HFFc6 (cell line): ENCODE measurements at places on chromosomes 13 and 19. TPM values are rescaled to one million over a fixed set of nuclear protein-coding genes. Genes with fewer than 3 reads are reported as not detected.

- DNase-seq = no peak
- H3K36me3 ChIP-seq = no peaks in the 10 kb centered on the region; the same call in 1 of the 2 replicates
- H3K27ac ChIP-seq = no peak overlapping the region
- H3K4me1 ChIP-seq = no peaks in the 10 kb centered on the region
- H3K4me3 ChIP-seq = no peak overlapping the region
Measured at GRCh38 chr13:90926459-90926858, 421.0 kb upstream of the MIR17HG start.

GRCh38 chr13:98782654-98783053 lies 30.2 kb upstream of the SLC15A1 start:
- H3K4me1 ChIP-seq = no peaks in the 10 kb centered on the region
- no peak overlapping the region for H3K4me3 ChIP-seq

DNA sequence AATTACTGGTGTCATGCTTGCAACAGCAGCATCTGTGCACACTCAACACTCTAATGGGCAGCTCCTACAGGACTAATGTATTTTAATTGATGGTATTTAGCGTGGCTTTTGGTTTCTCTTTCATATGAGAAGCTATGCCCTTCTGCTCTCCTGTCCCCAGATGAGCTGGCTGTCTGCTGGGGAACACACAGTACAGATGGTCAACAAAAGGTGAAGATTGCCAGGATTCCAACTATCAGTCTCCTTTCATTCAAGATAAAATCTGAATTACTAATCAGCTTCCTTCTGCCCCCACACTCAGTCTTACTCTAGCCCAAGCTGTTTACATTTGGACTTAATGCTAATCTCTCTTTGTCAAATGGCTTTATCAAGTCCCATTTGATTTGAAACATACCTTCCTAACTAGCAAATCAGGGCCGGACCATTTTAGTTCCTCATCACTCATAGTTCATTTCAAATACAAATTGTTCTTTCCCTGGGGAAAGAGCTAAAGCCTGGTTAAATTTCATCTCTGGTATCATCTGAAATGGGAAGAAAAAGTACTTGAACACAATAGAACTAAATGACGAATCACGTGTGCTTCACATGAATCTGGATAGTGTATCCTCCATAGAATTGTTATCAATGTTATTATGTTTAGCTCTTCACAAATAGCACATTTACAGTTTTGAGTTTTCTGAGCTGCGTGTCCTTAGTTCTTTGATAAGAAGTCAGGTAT lies 988.0 kb downstream of the PCDH17 start:
- no peaks in the 10 kb centered on the region for H3K27me3 ChIP-seq
- H3K27ac ChIP-seq = no peak overlapping the region
- H3K4me3 ChIP-seq = no peak overlapping the region
- no peaks in the 10 kb centered on the region for H3K4me1 ChIP-seq
- DNase-seq = no peak

DNA sequence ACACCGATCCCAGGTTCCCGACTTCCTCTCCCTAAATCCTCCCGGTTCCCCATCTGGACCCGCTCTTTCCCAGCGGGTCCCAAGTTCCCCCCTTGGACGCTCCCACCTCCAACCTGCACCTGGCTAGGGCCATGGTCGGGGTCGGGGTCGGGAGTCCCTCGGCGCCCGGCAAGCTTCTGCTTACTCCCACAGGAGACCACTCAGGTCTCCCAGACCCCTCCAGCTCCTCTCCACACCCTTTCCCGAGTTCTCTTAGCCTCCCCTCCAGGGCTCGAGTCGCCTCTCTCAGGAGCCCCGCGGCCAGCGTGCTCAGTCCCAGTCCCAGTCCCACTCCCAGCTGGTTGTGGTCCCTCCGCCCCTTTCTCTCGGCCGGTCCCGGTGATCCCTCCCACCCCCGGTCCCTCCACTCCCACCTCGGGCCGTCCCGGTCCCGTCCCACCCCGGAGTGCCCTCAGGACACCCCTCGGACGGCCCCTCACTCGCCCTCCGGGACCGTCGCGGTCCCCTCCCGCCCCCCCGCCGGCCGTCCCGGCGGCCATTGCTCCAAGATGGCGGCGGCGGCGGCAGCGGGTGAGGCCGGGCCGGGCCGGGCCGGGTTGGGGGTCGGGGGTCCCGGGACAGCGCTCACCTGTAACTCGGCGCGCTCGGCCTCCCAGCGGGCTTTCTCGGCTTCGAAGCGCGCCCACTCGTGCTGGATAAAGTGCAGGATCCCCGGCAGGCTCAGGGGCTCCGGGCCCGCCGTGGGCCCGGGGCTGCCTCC lies at the start of gene FKRP:
Gene FKRP (plus strand): TSS at position 537 of the 760 bp plus-strand sequence. CDS start 9,394 bp downstream, outside the sequence.
- H3K4me1 ChIP-seq = peaks cover 41% of the 10 kb centered on the region
- peaks cover 4% of the 10 kb centered on the region; the same call in 1 of the 2 replicates for H3K36me3 ChIP-seq
- H3K4me3 ChIP-seq = peak within 1 kb of the TSS; percentile 96

GRCh38 chr19:14023404-14024235 lies 4.3 kb upstream of the RLN3 start:
- DNase-seq = no peak
- no peak overlapping the region for H3K4me3 ChIP-seq
- peaks cover 11% of the 10 kb centered on the region for H3K4me1 ChIP-seq
- H3K36me3 ChIP-seq = no peaks in the 10 kb centered on the region
- H3K27ac ChIP-seq = peak overlapping the region; percentile 61; the same call in 1 of the 2 replicates

The SPACA4 gene
- not detected in 3 replicates for total RNA-seq

The FCER2 gene
- total RNA-seq = not detected in 3 replicates

The DOCK6 gene
- total RNA-seq = 20.7 and 29.3 TPM in 2 replicates

The TCF3 gene
- total RNA-seq = 74.9 to 87.9 TPM (median 86.3 TPM) in 3 replicates

DNA sequence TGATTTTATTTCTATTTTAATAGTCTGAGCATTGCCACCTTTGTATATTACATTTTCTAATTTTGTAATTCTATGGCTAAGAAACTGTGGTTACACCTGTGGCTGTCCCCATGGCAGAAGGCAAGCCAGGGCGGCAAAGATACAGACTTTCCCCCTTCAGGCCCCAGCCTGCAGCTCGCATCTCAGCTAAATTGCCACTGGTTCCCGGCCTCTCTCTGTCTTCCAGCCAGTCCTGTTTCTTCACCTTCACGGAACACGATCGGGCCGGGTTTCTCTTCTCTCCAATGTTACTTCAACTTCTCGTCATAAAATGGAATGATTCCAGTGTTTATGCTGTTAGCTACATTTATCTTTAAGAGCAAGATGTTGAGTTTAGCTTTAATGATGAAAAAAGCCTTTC lies 124.5 kb upstream of the ZNF507 start:
- H3K36me3 ChIP-seq = no peaks in the 10 kb centered on the region
- no peak for DNase-seq
- H3K4me1 ChIP-seq = peaks cover 6% of the 10 kb centered on the region
- no peak overlapping the region for H3K27ac ChIP-seq
- no peak overlapping the region for H3K4me3 ChIP-seq

The CCDC122 gene
- total RNA-seq = 3.8 to 5.0 TPM (median 3.9 TPM) in 3 replicates

GRCh38 chr13:58999851-59000250 lies 1163.9 kb downstream of the DIAPH3 start:
- H3K36me3 ChIP-seq = no peaks in the 10 kb centered on the region
- H3K27ac ChIP-seq = no peak overlapping the region
- H3K4me3 ChIP-seq = no peak overlapping the region

- peaks cover 49% of the 10 kb centered on the region for H3K4me1 ChIP-seq
- no peak for DNase-seq
- no peaks in the 10 kb centered on the region for H3K36me3 ChIP-seq
- no peak overlapping the region for H3K4me3 ChIP-seq
Measured at GRCh38 chr13:24036115-24036514, 124.4 kb upstream of the SPATA13 start.

DNA sequence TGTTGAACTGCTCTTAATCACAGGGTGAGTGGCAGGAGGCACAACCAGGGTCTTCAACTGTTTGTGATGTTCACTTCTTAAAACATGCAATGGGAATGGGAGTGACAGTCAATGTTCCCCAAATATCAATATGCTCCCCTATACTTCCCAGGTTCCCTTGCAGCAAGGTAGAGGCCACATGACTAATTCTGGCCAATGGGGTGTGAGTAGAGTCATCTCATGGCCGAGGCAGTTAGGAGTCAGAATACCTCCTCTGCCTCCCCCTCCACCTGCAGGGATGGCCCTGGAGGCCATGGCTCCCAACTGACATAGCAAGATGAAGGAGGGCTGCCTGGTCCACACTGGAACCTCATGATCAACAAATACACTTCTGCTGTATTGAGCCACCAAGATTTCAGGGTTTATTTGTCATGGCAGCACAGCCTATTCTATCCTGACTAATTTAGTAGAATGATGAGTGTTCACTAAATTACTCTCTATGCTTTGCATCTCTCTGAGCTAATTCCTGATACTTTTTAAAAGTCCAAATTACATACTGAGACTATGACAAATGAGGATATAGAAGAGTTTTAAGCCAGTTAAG lies 8.9 kb downstream of the VRK3 start:
- H3K27ac ChIP-seq = no peak overlapping the region
- DNase-seq = no peak
- no peaks in the 10 kb centered on the region for H3K4me1 ChIP-seq
- peaks cover 38% of the 10 kb centered on the region for H3K36me3 ChIP-seq

DNA sequence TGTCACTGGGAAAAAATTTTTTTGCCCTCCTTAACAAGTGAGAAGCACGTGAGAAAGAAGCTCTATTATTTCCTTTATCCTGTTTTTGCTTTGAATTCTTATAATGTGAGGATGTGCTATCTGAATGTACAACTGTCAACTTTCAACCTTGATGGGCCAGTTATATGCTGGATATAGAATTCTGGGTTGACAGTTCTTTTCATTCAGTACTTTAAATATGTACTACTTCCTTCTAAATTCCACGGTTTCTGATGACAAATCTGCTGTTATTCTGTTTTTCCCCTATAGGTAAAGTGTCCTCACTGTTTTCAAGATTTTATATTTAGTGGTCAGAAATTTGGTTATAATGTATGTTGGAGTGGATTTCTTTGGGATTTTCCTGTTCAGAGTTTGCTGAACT lies 29.9 kb downstream of the ZDHHC20 start:
- H3K4me1 ChIP-seq = peaks cover 6% of the 10 kb centered on the region; the same call in 1 of the 2 replicates
- no peak for DNase-seq
- H3K27me3 ChIP-seq = no peaks in the 10 kb centered on the region
- H3K36me3 ChIP-seq = peaks cover 19% of the 10 kb centered on the region

DNA sequence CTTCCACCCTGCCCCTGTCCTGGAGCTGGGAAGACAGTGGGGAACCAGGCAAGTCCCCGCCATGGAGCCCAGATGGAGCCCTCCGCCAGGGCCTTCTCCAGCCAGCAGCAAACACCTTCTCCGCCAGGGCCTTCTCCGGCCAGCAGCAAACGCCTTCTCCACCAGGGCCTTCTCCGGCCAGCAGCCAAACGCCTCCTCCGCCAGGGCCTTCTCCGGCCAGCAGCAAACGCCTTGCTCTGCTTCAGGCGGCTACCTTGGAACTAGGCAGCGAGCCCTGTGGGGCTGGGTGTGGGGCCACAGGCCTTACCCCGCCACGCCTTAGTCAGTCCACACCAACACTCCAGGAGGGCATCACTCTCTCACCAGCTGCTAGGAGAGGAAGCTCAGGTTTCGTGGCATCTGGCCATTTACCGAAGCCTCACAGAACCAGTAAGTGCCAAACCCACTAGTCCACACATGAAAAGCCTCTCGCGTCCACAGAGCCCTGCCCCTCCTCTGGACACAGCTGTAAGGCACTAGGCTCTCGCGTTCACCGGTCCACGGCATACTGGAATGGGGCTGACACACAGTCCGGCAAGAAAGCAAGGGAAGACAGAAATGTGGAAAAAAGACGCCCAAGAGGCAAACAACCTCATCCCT lies 41.0 kb downstream of the MLLT1 start:
- no peak overlapping the region for H3K27ac ChIP-seq
- H3K4me1 ChIP-seq = peaks cover 41% of the 10 kb centered on the region
- no peak for DNase-seq
- H3K27me3 ChIP-seq = peaks cover 6% of the 10 kb centered on the region
- H3K36me3 ChIP-seq = peaks cover 5% of the 10 kb centered on the region; the same call in 1 of the 2 replicates

- no peak overlapping the region for H3K4me3 ChIP-seq
- no peak overlapping the region for H3K27ac ChIP-seq
- no peaks in the 10 kb centered on the region for H3K27me3 ChIP-seq
- H3K4me1 ChIP-seq = no peaks in the 10 kb centered on the region
Measured at GRCh38 chr13:71831716-71832115, 35.3 kb downstream of the DACH1 start.

DNA sequence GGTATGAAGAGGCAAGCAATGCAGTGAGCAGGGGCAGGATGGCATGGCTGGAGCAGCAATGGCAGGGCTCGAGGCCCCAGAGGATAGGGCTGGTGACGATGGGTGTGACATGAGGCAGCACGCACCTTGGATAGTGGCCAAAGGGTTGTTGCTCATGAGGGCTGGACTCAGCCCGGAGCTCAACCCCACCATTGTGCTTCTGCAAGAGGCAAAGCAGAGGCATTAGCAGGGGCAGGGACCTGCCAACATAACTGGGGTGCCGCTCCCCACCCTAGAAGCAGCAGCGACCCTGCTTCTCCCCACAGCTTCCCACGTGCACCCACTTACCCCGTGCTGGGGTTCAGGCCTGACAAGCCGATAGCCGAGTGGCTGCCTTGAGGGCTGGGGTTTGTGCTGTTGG lies 15.8 kb downstream of the ZNF574 start:
- no peaks in the 10 kb centered on the region; the same call in none of the 2 replicates for H3K27me3 ChIP-seq
- H3K36me3 ChIP-seq = peaks cover 5% of the 10 kb centered on the region
- H3K4me3 ChIP-seq = no peak overlapping the region
- H3K27ac ChIP-seq = no peak overlapping the region

GRCh38 chr19:15672580-15673175 lies at the start of gene CYP4F12:
TSS of gene CYP4F12 (plus strand) at chr19:15673087. CDS start at chr19:15673530, 443 bp downstream.
- peaks cover 1% of the 10 kb centered on the region; the same call in 1 of the 2 replicates for H3K27me3 ChIP-seq
- no peaks in the 10 kb centered on the region for H3K4me1 ChIP-seq
- H3K4me3 ChIP-seq = no peak within 1 kb of the TSS
- DNase-seq = peak; percentile 4
- no peak within 1 kb of the TSS for H3K27ac ChIP-seq

DNA sequence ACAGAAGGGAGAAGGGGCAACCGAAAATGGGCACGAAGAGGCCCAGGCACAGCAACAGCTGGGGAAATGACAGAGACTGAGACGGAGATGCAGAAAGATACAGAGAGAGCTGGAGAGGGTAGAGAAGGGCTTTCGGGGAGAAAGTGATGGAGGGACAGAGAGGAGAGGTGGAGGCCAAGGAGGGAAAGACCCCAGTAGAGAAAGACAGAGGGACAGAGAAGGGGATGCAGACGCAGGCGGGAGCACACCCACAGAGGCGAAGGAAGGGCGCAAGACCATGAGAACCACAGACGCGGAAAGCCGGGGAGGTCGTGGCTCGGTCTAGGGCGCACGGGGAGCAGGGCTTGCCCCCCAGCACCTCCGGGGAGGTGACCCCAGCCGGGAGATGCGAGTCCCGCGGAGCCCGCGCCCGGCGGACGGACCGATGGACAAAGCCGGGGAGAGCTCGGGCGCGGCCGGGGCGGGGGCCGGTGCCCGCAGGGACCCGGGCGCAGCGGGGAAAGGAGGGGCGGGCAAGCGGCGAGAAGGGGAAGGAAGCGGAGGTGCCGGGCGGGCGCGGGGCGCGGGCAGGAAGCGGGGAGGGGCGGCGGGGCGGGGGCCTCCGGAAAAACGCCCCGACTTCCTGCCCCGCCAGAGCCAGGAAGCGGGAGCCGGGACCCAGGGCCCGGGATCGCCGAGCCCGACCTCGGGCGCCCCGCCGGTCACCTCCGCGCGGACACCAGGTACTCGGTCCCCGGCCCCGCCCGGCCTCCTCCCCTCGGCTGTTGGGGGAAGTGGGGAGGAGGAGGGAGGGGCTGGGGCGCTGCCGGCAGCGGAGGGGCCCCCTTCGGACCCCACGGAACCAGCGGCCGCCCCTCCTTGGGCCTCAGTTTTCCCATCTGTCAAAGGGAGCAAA lies at the start of gene ARHGEF1:
Gene ARHGEF1 (plus strand): TSS at position 617 of the 895 bp plus-strand sequence. CDS start 4,899 bp downstream, outside the sequence.
- H3K27me3 ChIP-seq = peaks cover 6% of the 10 kb centered on the region
- H3K36me3 ChIP-seq = peaks cover 5% of the 10 kb centered on the region; the same call in 1 of the 2 replicates
- H3K4me3 ChIP-seq = peak within 1 kb of the TSS; percentile 94
- DNase-seq = no peak

The IGSF23 gene
- not detected in 3 replicates for total RNA-seq

- H3K27me3 ChIP-seq = no peaks in the 10 kb centered on the region
- DNase-seq = no peak
- 0 out of 2 replicates have a peak overlapping the region, but pooled peaks have one; percentile 0 for H3K4me3 ChIP-seq
Measured at GRCh38 chr13:82947683-82948082, 934.6 kb downstream of the SLITRK1 start.
